Left cardiac atrium (tissue), 4 donors: ENCODE measurements at places on chromosomes 7 and 10.

GRCh38 chr10:16792675-16793074 is 24.5 kb downstream of the RSU1 start:
- peak; percentile 39 for DNase-seq

DNA sequence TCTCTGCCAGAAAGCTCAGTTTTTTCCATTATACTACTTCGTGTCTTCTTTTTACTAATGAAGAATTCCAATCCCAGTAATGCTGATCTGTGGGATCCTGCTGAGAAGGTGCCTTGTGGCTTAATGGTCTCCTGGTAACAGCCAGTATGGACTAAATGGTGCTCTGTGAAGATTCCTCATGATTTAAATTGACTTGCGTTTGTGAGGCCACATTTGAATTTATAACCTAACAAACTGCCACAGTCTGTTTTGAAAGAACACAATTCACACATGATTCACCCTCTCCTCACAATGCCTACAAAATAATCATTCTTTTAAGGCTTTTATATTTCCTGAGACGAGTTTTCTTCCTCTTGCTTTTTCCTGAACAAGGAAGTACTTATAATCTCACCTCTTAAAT is 140.0 kb downstream of the MBL2 start:
- DNase-seq = no peak

- DNase-seq = no peak
These were observed 20.1 kb downstream of the CYTH3 start for GRCh38 chr7:6252341-6252746.

- DNase-seq = no peak
These were observed 234.2 kb downstream of the CRPPA start for GRCh38 chr7:16187131-16187530.

DNA sequence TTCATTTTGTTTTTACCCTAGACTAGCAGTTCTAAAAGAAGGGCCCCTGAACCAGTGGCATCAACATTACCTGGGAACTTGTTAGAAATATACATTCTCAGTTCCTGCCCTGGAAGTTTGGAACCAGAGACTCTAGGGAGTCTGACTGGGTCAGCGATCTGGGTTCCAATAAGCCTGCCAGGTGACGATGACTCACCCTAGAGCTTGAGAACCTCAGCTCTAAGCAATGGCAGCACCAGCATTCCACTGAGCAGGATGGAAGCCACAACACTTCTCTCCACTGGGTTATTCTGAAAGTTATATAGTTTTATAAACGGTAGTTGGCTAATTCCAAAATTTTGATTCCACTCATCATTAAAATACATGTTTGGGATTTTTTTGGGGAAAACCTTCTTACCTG is 97.0 kb upstream of the AMPH start:
- no peak for DNase-seq

- DNase-seq = no peak
These were observed 12.4 kb downstream of the PAPOLB start for GRCh38 chr7:4849390-4849789.

- no peak for DNase-seq
These were observed 25.5 kb downstream of the NYAP1 start for GRCh38 chr7:100509231-100509630.

GRCh38 chr7:121278120-121279021 is 50.4 kb upstream of the WNT16 start:
- DNase-seq = no peak

GRCh38 chr10:100053686-100054460 is 27.8 kb downstream of the CPN1 start:
- DNase-seq = no peak

GRCh38 chr7:6384327-6384726 is 63.4 kb downstream of the DAGLB start:
- no peak for DNase-seq

GRCh38 chr10:6082496-6083395 is 6.1 kb upstream of the RBM17 start:
- DNase-seq = no peak

- DNase-seq = peak; percentile 68
These were observed 209.1 kb downstream of the CCSER2 start for GRCh38 chr10:84537447-84537931.

- no peak for DNase-seq
These were observed 2.6 kb downstream of the PGAM1 start for GRCh38 chr10:97428572-97428981.

- DNase-seq = peak; percentile 43
These were observed 42.2 kb upstream of the BMPER start for GRCh38 chr7:33862946-33863814.

GRCh38 chr10:71522442-71523144 is 125.9 kb downstream of the CDH23 start:
- DNase-seq = no peak

GRCh38 chr7:148397551-148397950 is 193.0 kb upstream of the C7orf33 start:
- DNase-seq = no peak

DNA sequence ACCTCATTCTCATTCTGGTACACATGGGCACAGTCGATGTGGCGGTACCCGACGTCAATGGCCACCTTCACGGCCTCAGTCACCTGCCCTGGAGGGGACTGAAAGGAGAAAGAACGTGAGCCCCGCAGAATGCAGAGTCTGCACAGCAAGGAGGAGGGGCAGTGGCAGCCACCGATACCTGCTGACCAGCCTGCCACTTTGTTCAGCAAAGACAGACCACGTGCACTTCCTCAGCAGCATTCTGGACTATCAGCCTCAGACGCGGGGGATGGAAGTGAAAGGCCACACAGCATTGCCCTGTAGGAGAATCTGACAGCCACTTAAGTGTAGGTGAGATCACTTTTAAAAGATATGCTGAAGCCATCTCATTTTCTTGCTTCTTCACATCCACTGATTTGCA is 7.2 kb downstream of the AKR1B1 start:
- no peak for DNase-seq

DNA sequence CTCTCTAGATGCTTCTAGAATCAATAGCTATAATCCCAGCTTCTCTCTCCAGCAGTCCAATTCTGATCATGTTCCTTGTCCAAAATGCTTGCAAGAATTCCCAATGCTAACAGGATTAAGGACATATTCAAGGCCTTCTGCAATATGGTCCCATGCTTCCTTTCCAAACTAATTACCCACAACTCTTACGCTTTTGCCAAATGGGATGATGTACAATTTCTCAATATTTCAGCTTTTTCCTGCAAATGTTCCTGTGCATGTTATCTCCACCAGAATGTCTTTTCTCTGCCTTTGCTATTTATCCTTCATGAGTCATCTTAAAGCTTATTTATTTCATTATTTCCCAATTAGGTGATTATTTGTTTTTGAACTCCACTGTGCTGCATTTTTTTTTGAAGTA is 556.4 kb downstream of the SORCS1 start:
- DNase-seq = no peak

- no peak for DNase-seq
These were observed 32.5 kb upstream of the TNS3 start for GRCh38 chr7:47614450-47614849.

DNA sequence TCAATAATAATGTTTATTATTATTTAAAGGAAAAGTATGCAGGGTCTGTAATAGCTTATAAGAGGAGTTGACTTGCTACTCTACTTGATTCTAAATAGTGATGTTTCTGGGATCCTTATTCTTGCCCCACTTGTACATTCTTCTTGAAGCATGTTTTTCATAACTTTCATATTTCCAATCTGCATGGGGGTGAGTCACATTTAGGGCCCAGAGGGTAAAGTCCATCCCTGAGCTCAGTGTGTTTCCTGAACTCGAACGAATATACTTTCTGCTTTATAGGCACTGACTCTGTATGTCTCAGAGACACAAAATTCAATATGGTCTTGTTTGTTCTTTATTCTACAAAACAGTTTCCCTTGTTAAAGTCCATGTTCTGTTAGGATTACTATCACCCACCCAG is 61.0 kb upstream of the SMIM30 start:
- DNase-seq = no peak

- DNase-seq = no peak
These were observed 81.4 kb downstream of the ORC5 start for GRCh38 chr7:104126411-104126841.

- DNase-seq = no peak
These were observed 114.1 kb downstream of the SLC16A9 start for GRCh38 chr10:59595593-59595992.

DNA sequence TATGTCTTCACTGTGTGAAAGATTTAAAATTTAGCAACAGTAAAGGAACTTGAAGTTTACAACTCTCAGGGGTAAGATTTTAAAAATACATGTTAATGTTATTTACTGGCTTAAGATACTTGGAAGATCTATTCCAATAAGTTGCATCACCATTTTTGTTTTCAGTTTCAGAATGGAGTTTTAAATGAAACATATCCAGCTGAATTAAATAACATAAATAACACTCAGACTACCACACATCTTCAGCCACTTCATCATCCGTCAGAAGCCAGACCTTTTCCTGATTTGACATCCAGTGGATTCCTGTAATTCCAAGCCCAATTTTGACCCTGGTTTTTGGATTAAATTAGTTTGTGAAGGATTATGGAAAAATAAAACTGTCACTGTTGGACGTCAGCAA is 44.3 kb downstream of the AHR start:
- no peak for DNase-seq

- DNase-seq = no peak
These were observed 80.4 kb downstream of the PPP1R3C start for GRCh38 chr10:91552274-91553095.

DNA sequence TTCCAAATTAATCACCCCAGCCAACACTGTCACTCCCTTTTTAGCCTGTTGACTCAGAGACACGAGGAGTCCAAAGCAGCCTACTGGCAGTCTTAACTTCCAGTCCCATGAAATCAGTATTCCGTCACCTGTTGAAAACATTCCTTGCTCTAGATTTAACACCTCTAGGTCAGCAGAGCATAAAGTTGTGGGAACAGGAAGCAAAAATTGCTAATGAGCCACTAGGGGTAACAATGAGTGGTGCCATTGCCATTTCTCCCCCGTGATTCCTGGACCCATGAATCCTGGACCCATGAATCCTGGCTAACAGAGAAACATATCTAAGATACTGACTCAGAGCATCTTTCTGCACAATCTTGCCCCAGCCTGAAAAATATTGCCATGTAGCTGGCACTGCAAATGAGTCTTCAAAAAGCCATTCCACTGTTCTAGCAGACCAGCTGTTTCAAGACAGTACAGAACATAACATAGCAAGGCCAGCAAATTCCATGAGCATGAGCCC is 252.7 kb upstream of the PTER start:
- no peak for DNase-seq

- no peak for DNase-seq
These were observed 5.8 kb upstream of the CPA1 start for GRCh38 chr7:130374507-130374906.

DNA sequence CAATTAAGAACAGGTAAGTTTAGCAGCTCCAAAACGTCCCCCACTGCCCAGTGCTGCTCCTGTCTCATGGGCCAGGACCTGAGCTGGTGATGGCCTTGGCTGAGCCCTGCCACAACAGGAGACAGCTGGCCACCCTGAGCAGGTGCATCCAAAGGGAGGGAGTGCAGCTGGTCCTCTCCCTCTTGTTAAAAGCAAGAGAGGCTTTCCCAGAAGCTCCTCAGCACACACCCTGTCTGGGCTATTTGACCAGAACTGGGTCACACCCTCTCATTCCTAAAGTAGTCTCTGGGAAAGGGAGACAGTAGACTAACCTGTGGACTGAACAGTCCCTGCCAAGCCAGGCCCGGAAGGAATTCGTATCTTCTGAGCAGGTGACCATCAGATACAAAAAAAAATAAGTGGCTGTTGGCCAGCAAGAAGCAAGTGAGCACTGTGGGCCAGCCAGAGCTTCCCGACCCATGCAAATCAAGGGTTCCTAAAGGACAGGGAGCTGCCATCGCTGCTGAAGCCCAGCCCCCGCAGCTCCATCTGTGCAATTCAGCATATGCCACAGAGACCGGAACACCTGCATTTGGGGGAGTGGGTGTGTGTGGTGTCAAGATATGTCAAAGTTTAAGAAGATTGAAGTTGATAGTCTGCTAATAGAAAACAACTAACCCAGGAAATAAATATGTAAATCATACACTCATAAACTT is 2.1 kb upstream of the TMEM72 start:
- DNase-seq = no peak

DNA sequence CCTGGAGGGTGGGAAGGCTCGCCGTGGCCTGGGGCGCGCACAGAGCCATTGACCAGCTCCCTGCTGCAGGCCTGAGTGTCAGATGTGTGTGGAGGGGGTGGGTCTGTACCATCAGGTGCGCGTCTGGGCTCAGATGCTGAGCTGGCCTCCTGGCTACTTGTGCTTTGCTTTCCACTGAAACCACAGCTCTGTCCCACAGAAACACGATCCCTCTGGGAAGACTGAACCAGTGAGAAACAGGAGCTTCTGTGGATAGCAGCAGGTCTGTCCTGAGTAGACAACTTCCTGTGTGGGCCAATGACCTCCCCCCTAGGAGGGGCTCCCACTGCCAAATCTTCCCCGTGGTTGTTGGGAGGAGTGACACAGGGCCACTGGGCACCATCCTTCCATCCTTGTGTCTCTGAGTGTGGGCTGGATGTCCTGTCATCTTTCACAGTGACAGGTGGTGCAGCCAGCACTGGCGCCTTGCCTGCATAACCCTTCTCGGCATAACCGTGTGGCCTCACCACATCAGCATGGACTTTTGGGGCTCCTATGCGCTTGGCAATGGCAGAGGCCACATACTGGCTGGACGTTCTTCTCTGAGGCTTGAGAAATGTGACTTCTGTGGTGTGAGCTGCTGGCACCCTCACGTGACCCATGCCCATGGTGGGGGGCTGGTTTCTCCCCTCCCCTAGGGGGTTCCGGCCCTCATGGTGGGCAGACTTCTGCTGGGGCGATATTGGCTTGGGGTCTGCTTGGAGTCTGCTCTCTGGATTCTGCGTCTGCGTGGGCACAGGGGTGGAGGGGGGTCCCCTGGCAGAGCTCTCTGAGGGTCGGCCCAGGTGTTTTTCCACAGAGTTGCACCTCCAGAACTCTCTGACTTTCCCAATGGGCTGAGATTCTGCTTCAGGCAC is 245.5 kb upstream of the GRB10 start:
- no peak for DNase-seq

DNA sequence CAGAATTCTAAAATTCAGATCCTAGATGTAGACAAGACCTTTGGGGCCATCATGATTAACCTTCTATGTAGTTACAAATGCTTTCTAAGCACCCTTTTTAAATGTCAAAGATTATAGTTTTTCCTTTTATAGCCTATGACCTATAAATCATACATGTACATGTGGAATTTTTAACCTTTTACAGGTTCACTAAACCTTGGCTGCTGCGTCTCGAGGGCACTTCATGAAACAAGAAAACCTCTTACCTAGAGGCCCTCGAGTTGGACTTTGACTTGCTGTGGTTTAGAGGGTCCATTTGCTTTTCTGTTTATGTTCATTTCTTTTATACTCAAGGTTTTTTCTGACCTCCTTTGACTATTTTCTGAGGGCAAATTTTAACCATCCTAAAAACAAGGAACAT is 302.2 kb downstream of the CSTF2T start:
- no peak for DNase-seq

DNA sequence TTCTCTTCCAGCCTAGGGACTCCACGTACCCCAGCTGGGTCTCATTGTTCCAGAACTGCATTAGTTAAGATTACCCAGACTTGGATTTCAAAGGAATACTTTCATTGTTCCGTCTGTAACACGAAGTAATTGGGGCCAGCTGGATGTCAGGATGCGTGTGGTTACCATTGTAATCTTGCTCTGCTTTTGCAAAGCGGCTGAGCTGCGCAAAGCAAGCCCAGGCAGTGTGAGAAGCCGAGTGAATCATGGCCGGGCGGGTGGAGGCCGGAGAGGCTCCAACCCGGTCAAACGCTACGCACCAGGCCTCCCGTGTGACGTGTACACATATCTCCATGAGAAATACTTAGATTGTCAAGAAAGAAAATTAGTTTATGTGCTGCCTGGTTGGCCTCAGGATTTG is 21.0 kb downstream of the LRRC17 start:
- peak; percentile 83 for DNase-seq
